Stimulated activated CD8-positive, alpha-beta memory T cell treated with anti-CD3 and anti-CD28 coated beads, Interleukin-4, amount 100 ng/mL, for 4 hours (primary cell): ENCODE measurements at places on chromosomes 12 and 14.

DNA sequence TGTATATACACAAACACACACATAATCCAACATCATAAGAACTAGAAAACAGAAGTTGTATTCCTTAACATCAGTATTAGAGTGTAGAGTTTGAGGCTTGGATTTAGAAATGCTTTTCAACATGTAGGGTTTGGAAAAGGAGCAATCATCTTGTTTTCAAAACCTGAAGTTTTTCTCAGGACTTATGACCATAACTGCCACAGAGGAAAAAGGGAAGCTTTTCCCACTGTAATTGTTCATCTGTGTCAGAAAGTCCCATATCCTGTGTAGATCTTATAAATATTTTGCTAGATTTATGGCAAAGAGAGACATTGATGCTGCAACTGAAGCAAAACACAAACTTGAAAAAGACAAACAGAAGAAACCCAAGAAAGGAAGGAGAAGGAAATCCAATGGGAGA, 115.7 kb downstream of the GRIP1 start:
- DNase-seq: no peak

- no peak for DNase-seq
These were observed 71.4 kb upstream of the RFX4 start for GRCh38 chr12:106511365-106511764.

DNA sequence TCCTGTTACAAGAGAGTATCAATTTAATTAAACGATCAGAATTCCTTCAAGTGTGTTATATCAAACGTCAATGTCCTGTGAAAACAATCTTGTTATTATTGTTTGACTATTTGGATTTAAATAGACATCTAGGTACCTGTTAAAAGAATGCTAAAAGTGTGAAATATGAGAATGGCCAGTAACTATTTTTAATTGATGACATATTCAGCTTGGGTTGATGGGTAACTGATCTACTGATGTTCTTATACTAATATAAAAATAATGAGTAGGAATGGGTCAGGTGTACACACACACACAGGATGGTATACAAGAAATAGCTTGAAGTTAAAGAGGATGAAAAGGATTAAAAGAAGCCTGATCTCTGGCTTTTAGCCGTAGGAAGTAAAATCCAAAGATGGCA, 146.0 kb downstream of the SLC38A4 start:
- DNase-seq: no peak

DNA sequence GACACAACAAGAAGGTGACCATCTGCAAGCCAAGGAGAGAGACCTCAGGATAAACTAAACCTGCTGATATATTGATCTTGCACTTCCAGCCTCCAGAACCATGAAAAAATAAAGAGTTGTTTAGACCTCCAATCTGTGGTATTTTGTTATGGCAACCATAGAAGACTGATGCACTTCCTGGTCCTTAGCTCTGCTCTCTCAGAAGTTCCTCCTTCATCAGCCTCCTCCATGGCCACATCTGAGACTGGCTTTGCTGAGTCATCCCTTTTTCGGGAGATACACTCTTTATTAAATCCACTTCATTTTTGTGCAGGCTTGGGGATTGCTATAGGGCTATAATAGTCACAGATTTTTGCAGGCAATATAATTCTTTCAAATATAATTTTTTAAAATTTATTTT, 89.6 kb upstream of the ATF7IP start:
- no peak for DNase-seq

GRCh38 chr12:105253866-105254513, 18.0 kb upstream of the APPL2 start:
- DNase-seq: no peak
